ENCODE measurements at places on chromosomes 1 and 21.

DNA sequence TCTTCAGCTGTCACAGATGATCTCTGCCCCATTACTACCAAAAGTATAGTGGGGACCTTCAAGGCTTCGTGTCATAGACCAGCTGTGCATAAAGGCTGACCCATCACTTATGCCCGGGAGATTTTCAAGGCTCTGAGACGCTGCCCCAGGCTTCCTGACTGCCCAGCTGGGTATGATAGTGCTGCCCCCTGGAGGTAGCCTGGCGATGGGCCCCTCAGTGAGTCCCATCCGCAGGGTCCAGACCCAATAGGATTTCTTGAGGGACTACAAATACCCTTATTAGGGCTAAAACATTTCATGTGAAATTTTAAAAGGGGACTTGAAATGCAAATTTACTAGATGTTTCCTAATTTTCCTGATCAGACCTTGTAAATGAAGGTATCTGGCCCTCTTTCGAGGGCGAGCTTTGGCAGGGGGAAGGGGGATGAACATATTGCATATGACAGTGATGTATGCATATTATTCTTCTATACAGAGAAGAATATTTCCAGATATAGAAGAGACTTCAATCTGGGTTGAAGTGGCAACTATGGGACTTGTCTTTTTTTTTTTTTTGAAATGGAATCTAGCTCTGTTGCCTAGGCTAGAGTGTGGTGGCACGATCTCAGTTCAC is 11.7 kb upstream of the FCMR start:
- peak; percentile 69 for DNase-seq

GRCh38 chr1:115325874-115326273 is 12.2 kb downstream of the NGF start:
- no peak for DNase-seq

GRCh38 chr1:41670217-41670957 is 185.9 kb upstream of the EDN2 start:
- no peak for DNase-seq

DNA sequence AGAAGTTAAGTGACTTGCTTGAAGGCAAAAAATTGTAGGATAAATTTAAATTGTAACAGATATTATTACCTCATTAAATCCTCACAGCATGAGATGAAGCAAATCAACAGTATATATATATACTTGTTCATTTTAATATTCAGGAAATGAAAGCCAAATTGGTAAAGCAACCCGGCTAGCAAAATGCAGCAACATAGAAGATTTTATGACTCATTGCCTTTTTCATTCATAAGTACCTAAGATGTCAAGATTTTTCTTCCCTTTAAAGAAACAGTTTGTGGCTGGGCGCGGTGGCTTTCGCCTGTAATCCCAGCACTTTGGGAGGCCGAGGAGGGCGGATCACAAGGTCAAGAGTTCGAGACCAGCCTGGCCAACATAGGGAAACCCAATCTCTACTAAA is 190.5 kb upstream of the NRIP1 start:
- no peak for DNase-seq

DNA sequence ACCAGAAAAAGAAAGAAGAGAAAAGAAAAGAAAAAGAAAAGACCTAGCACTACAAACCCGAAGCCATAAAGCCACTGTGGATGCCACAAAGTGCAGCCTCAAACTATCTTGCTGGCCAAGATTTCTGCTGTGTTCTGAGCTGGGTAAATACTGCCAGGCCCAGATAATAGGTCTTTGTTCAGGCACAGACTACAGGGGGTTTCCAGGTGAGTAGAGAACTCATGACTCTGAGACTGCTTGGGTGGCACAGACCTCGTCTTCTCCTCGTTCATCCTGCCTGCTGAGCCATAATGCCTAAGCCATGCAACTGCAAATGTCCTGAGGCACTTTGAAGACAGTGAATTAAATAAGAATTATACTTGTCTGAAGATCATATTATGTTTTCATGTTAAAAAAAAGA is 651.8 kb downstream of the LMO4 start:
- no peak for DNase-seq

- no peak for DNase-seq
Measured at GRCh38 chr1:85605484-85606413, 25.2 kb downstream of the CCN1 start.

- DNase-seq: no peak
Measured at GRCh38 chr1:97010566-97011264, 289.1 kb downstream of the PTBP2 start.

GRCh38 chr21:44418876-44419230 is 36.5 kb upstream of the LRRC3 start:
- no peak for DNase-seq

GRCh38 chr1:156692925-156693847 is 12.2 kb downstream of the CRABP2 start:
- DNase-seq: no peak

DNA sequence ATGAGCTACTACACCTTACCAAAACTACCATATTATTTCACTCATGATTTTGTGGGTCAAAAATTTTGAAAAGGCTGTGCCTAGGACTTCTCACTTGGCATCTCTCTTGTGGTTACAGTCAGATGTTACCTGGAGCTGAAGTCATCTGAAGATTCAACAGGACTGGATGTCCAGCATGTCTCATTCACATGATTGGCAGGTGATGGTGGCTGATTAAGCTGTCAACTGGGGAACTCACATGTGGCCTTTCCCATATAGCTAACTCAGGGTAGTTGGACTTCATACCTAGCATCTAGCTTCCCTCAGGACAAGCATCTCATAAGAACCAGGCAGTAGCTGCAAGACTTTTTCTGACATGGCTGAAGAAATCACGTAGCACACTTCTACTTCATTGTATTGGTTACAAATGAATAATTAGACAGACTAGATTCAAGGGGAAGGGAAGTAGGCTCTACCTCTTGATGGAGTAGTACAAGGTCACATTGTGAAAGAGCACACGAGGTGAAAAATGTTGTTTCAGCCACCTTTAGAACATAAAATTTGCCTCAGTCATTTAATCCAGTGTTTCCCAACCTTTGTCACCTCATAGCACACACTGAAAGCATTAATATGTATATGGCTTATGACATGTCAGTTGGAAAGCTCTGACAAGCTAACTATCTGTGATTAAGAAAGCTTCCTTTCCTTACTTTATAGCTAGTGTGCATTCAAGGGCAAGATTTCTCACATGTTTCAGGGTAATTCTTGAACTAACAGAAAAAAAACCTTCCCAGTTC is 68.0 kb upstream of the PTGFRN start:
- DNase-seq: no peak

DNA sequence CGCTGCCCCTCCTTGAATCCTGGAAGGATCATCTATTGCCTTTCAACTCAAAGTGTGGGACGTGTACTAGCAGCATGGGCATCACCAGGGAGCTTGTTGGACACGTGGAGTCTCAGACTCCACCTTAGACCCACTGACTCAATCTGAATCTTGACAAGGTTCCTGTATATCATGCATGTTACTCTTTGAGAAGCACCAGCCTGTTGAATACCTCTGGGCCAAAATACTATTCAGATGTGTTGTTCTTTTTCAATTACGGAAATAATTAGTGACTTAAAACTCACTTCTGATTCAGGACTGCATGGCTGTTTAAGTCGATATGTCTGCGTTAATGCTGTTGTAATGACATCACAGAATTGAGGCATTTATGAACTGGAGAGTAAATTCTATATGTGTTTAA is 70.8 kb downstream of the ST6GALNAC3 start:
- DNase-seq: no peak

GRCh38 chr1:202858331-202858730 is 30.6 kb downstream of the RABIF start:
- no peak for DNase-seq

GRCh38 chr1:35211120-35211414 is 18.1 kb upstream of the SFPQ start:
- no peak for DNase-seq

GRCh38 chr1:44119525-44119924 is 904 bp downstream of the KLF17 start:
- DNase-seq: no peak

DNA sequence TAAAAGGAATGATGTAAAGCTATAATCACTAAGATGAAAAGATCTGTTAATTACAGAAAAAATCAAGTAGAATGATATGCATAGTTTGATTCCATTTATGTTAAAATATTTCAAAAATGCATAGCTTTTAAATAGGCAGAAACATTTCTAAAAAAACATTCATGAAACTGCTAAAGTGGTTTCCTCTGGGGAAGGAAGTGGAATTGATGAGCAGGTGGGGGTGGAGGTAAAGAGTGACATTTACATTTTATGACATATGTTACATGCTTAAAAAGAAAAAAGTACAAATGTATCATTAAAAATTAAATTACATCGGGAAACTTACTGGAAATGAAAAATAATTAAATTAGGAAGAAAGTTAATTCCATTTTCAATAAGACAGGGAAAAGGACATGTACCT is 42.8 kb upstream of the JAK1 start:
- no peak for DNase-seq

DNA sequence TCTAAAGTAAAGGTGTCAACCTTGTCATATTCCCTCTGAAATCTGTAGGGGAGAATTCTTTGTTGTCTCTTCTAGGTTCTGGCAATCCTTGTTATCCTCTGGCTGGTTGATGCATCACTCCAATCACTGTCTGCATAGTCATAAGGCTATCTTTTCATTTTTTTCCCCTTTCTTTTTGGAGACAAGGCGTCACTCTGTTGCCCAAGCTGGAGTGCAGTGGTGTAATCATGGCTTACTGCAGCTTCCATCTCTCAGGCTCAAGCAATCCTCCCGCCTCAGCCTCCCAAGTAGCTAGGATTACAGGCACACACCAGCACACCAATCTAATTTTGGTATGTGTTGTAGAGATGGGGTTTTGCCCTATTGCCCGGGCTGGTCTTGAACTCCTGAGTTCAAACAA is 12.9 kb downstream of the DPYD start:
- no peak for DNase-seq

- DNase-seq: no peak
Measured at GRCh38 chr1:198179556-198179981, 22.8 kb downstream of the NEK7 start.

DNA sequence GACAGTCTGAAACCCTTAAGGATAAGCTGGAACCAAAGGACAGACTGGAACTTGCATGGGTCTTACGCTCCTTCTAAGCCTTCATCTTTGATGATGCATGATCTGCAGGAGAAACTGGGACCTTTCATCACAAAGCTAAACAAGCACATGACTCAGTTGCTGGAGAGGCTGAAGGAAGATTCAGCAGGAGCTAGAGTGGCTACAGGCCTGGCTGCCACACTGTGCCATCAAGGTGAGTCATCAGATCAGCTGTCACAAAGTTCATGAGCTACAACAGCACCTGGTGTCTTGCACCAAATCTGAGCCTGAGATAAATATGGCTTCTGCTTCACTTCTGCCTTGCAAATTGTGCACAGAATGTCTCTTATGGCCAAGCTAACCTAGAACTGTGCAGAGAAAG is 95.5 kb upstream of the MARK1 start:
- DNase-seq: no peak

DNA sequence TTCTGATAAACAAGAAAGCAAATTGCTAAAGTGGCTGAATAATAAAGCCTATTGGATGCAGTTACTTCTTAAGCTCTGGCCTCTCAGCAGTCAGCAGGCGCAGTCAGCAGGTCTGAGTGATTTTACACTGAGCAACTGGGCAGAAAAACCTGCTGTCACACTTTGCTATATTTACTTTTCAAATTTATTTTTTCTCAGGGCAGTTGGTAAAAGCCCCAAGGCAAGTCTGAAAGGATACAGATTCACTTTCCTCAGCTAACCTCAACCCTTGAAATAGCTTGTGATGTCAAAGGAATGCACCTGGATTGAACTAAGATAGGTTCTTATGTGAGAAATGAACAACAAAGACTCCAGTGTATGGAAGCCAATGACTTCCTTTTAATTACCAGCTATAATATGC is 34.0 kb downstream of the ATP5PF start:
- DNase-seq: no peak

- DNase-seq: no peak
Measured at GRCh38 chr1:78587211-78587610, 33.0 kb upstream of the IFI44L start.

DNA sequence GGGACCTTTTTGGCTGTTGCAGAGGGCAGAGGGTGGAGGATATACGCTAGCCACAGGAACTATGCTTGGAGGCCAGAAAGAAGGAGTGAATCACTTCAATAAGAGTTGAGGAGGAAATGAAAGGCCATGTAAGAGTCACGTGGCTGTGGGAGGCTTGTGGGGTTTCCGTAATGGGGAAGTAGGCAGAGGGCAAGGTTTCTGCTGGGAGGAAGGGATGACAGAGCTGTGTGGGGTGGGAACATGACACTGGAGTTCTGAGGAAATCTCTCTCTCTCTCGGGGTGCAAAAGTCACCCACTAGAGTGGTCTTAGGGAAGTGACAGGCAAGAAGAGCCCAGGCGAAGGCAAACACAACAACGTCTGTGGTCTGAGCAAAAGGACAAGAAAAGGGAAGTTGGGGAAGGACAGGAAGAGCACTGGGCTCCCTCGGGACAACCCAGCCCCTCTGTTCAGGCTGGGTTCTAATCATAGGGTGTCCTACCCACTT is 3.9 kb upstream of the CD1C start:
- DNase-seq: peak; percentile 88

DNA sequence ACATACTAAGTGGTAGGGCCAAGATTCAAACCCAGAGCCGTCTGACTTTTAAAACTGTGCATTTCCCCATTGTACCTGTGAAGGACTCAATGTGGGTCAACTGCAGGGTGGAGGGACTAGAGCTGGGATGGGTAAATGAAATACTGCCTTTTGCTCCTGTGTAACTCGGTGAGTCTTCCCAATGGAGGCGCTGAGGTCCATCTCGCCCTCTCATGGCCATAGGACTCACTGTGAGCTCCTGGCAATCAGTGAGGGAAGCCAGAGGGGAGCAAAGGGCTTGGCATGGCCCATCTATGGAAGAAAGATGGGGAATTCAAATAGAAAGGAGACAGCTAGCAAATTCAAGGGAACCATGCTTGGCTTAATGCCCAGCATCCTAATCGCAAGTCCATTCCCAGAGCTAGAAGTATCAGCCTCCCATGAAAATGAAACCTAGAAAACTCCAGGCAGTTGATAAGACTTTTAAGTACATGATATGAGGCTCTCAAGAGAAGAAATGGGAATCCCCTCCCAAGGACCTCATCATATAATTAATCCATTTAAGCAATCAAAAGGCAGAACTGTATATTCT is 25.4 kb upstream of the CGN start:
- no peak for DNase-seq

GRCh38 chr1:49240709-49241221 is 464.1 kb upstream of the BEND5 start:
- DNase-seq: no peak

- peak; percentile 69 for DNase-seq
Measured at GRCh38 chr1:112618721-112619517, at the start of gene ST7L. Gene ST7L, minus strand, starts transcription at chr1:112619141. Its CDS starts 28 bp downstream, at chr1:112619113.

- DNase-seq: no peak
Measured at GRCh38 chr1:245398180-245398579, 243.4 kb downstream of the KIF26B start.

DNA sequence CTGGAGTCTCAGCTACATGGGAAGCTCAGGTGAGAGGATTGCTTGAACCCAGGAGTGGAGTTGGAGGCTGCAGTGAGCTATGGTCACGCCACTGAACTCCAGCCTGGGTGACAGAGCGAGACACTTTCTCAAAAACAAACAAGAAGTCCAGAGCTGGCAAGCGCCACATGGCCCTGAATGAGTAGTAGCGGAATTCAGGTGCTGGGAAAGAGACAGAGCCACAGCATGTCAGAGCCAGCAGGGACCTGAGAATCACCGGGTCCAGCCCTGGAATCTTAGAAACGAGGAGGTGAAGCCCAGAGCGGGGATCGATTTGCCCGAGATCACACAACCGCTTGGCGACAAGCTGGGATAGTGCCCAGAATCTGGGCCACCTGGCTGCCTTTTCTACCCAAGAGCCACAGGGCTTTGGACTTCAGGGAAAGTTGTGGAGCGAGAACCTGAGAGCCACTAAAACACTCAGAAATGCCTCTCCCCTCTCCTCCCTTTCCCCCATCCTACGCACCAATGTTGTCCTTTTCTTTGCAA is 9.8 kb downstream of the ARL8A start:
- DNase-seq: no peak

All from naive B cell (primary cell).